Brain (organoid and tissue), 16 donors: ENCODE measurements at places on chromosomes 3 and 15.

- DNase-seq, result no peak
Observed at GRCh38 chr3:169083163-169083562, 580.3 kb downstream of the MECOM start.

GRCh38 chr3:164851905-164852304 is 226.4 kb downstream of the SI start:
- DNase-seq, result no peak

GRCh38 chr3:196320137-196320536 is 2.1 kb upstream of the DYNLT2B start:
- DNase-seq, result no peak

DNA sequence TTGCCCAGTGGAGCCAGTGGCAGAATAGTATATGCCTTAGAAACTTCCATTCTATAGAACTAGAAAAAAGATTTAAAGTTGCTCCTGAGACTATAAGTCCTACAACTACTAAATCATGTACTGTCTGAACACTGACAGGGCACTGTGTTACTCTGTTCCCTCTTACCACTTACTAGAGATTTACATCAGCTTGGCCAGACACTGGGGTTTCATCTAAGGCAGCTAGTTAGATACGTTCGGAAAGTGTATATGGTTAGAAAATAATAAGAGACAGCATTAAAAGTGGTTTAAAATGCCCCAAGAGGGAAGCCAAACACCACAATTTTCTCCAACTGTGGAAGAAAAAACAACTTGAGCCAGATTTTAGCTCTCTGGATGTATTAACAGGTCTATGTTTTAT is 97.1 kb downstream of the FBN1 start:
- no peak for DNase-seq

GRCh38 chr3:15610082-15610759 is 8.7 kb downstream of the BTD start:
- no peak for DNase-seq

DNA sequence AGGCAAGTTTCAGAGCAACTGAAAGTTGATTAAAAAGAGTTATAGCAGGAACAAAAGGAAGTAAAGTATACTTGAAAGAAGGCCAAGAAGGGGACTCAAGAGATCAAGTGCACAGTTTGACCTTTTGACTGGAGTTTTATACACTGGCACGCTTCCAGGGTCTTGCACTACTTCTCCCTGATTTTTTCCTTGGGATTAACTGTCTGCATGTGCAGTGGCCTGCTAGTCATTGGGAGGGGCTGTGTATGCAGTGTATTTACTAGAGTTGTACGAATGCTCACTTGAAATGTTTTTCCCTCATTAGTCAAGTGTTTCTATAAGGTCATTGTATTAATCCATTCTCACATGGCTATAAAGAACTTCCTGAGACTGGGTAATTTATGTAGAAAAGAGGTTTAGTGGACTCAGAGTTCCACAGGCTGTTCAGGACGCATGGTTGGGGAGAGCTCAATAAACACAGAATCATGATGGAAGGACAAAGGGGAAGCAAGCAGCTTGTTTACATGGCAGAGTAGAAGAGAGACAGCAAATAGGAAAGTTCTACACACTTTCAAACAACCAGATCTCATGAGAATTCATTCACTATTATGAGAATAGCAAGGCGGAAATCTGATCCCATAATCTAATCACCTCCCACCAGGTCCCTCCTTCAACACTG is 571.8 kb downstream of the ZPLD1 start:
- DNase-seq, result no peak

DNA sequence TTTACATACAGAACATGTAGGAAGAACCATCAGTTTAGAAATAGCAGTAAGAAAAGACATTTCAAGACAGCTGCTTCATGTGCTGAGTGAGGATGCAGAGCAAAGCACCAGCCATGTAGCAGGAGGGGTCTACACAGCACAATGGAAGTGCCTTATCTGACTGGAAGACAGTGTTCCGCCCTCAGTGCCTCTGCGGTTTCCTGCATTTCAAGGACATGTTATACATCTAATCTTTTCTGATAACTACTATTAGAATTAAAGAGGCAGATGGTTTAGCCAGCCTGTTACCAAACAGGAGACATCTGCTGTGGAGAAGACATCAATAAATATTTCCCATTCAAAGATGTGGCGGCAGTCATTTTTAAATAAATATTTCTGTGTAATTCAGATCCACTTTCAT is 10.6 kb downstream of the LSG1 start:
- no peak for DNase-seq
